ENCODE measurements at places on chromosomes 11 and 22. TPM values are rescaled to one million over a fixed set of nuclear protein-coding genes. Genes with fewer than 3 reads are reported as not detected.

ZDHHC8 gene
- total RNA-seq: 14.9 TPM

DNA sequence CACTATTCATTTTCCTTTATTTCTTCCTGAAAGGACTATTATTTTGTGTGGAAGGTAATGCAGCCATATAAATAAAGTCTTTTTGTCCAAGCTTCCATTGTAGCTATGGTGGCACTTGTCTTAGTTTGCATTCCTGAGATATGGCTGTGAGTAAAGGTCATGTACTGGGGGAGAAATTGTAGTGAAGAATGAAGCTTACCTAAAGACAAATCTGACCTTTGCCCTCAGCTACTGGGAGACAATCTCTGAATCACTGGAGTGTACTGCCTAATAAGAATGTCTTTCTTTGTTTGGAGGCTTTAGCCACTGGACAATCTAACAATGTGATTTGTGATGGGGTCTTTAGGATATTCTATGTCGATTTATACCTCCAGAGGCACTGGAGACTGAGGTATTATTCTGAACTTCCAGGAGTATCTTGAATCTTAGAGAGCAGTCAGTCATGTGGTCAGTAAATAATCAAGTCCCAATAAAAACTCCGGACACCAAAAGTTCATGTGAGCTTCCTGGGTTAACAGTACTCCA is 39.7 kb upstream of the OR5AK2 start:
- H3K27me3 ChIP-seq: no peaks in the 10 kb centered on the region
- no peaks in the 10 kb centered on the region for H3K36me3 ChIP-seq
- no peaks in the 10 kb centered on the region for H3K4me1 ChIP-seq

DNA sequence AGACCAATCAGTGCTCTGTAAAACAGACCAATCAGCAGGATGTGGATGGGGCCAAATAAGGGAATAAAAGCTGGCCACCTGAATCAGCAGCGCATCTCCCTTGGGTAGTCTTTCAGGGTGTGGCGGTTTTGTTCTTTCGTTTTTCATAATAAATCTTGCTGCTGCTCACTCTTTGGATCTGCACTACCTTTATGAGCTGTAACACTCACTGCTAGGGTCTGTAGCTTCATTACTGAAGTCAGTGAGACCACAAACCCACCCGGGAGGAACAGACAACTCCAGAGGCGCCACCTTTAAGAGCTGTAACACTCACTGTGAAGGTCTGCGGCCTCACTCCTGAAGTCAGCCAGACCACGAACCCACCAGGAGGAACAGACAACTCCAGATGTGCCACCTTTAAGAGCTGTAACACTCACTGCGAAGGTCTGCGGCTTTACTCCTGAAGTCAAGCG is 175.5 kb upstream of the PDGFD start:
- H3K27me3 ChIP-seq: no peaks in the 10 kb centered on the region
- H3K4me3 ChIP-seq: no peak overlapping the region
- H3K4me1 ChIP-seq: no peaks in the 10 kb centered on the region
- H3K36me3 ChIP-seq: no peaks in the 10 kb centered on the region
- no peak overlapping the region for H3K27ac ChIP-seq
- no peak for DNase-seq

GRCh38 chr11:128040603-128041002 is 546.8 kb downstream of the ETS1 start:
- no peaks in the 10 kb centered on the region for H3K36me3 ChIP-seq
- H3K27me3 ChIP-seq: no peaks in the 10 kb centered on the region
- H3K27ac ChIP-seq: no peak overlapping the region
- no peak overlapping the region for H3K4me3 ChIP-seq
- no peak for DNase-seq

DEFB131B gene
- not detected for total RNA-seq

DNA sequence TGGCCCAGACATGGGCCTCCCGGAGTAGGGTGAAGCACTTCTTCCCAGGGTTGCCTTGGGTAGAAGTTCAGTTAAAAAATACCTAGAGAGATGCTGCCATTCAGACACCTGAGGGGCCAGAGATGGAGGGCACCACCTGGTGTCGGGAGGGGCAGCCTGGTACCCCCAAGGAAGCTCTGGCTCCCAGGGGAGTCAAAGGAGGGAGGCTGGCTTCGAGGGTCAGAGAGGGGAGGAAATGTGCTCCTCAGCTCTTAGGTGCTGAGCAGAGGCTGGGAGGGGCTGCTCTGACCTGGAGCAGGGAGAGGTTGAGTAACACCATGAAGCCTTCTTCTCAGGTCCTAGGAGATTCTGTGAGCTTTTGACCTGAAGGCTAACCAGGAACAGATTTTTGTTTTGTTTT is 1.1 kb downstream of the USP35 start:
- no peak for DNase-seq
- H3K27ac ChIP-seq: peak overlapping the region; percentile 87
- H3K36me3 ChIP-seq: no peaks in the 10 kb centered on the region
- H3K4me1 ChIP-seq: peaks cover 49% of the 10 kb centered on the region

DNA sequence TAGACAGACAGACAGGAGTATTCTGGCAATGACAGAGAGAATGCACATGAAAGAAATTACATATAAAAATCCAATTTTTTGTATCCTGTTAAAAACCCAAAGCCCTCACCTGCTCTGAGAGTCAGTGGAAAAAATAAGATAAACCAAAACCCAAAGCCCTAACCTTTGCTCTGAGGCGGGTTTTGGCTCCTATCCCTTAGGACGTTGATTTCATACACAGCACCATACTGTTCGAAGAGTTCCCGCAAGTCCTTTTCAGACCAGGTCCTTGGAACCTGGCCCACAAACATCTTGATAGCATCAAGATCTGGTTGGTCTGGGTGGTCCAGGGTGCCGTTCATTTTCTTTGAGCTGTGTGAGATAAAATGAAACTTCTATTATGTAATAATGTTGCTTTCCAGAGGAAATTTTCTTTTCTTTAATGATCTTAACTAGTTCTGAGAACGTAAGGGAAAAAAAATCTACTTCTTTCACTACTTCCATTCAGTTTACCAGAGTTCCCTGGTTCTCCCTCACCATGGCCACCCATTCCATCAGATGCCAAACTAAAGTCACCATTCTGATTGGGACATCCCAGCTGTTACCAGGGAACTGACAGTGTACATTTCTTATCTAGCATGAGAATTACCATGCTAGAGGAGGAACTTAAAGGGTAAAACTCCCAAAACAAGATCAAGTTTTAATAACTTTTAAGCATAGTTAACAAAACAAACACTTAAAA is 39.9 kb upstream of the RAPSN start:
- H3K27me3 ChIP-seq: no peaks in the 10 kb centered on the region
- peak overlapping the region; percentile 62 for H3K27ac ChIP-seq
- no peak overlapping the region for H3K4me3 ChIP-seq
- no peak for DNase-seq

DNA sequence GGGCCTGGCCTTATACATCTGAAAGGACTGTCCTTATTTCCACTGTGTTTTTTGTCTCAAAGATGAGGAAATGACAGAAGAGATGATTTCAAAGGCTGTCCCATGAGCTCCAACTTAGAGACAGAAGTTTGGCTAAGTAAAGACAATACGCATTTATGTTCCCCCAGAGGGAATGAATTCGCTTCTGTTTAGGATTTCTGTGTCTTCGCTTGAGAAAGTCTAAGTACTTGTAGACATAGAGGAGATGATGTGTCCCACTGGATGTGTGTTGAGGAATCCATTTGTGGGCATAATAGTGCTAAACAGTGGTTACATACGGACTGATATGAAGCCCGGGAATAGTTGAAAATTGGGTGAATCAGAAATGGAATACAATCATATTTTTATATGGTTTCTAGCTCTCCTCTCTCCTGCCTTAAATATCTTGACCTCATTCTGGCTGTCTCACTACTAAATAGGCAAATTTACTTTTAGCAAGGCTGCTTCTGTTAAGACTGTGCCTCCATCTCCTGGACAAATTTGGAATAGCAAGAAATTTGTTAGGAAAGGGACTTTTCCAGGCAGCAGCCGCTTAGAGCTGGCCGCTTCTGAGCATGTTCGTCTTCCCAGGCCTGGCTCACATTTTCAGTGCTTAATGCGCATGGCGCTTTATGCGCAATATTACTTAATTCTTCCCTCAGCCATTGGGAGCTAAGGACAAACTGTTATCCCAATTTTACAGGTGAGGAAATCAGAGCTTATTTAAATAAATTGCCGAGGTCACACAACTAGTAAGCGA is 1.9 kb upstream of the PEX26 start:
- DNase-seq: peak; percentile 65
- peak overlapping the region; percentile 92 for H3K27ac ChIP-seq
- peaks cover 31% of the 10 kb centered on the region for H3K4me1 ChIP-seq
- H3K36me3 ChIP-seq: peaks cover 16% of the 10 kb centered on the region

OR8D4 gene
- total RNA-seq: not detected

DNA sequence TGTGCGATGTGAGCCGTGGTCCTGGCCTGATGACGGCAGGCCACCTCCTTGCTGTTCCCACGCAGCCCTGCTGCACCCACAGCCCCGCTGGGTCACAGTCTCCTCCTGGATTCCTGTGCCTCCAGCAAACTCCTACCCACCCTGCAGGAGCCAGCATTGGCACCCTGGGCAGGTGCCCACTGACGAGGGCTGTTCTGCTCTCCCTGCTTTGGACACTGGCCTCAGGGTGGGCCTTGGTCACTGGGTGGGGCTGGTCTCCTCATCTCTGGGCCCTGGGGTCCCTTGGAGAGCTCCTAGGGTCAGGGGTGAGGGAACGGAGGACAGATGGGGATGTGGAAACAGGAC is 12.7 kb downstream of the TSPAN4 start:
- H3K4me1 ChIP-seq: peaks cover 5% of the 10 kb centered on the region
- H3K4me3 ChIP-seq: no peak overlapping the region
- H3K27ac ChIP-seq: no peak overlapping the region
- DNase-seq: no peak

GRCh38 chr11:109894242-109894641 is 198.9 kb upstream of the ZC3H12C start:
- H3K4me1 ChIP-seq: no peaks in the 10 kb centered on the region
- H3K27me3 ChIP-seq: no peaks in the 10 kb centered on the region
- no peak overlapping the region for H3K27ac ChIP-seq
- no peak for DNase-seq
- no peaks in the 10 kb centered on the region for H3K36me3 ChIP-seq
- H3K4me3 ChIP-seq: no peak overlapping the region

- H3K27ac ChIP-seq: no peak overlapping the region
- H3K36me3 ChIP-seq: no peaks in the 10 kb centered on the region
- no peak for DNase-seq
- H3K4me3 ChIP-seq: no peak overlapping the region
- no peaks in the 10 kb centered on the region for H3K27me3 ChIP-seq
- H3K4me1 ChIP-seq: no peaks in the 10 kb centered on the region
Observed at GRCh38 chr22:22870577-22871404, 16.8 kb upstream of the IGLL5 start.

GRCh38 chr11:92861634-92862033 is 107.8 kb upstream of the MTNR1B start:
- H3K4me3 ChIP-seq: no peak overlapping the region
- no peak for DNase-seq
- H3K27me3 ChIP-seq: no peaks in the 10 kb centered on the region
- no peaks in the 10 kb centered on the region for H3K36me3 ChIP-seq
- no peaks in the 10 kb centered on the region for H3K4me1 ChIP-seq

DNA sequence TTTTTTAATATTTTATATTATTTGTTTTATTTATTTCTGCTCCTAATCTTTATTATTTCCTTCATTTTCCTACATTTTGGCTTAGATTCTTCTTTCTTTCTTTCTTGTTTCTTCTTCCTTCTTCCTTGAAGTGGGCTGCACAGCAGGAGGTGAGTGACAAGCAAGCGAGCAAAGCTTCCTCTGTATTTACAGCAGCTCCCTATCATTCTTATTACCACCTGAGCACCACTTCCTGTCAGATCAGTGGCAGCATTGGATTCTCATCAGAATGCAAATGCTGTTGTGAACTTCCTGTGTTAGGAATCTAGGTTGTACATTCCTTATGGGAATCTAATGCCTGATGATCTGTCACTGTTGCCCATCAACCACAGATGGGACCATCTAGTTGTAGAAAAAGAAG is 784.9 kb upstream of the LUZP2 start:
- H3K27ac ChIP-seq: no peak overlapping the region
- H3K4me3 ChIP-seq: no peak overlapping the region
- no peaks in the 10 kb centered on the region for H3K4me1 ChIP-seq
- H3K36me3 ChIP-seq: no peaks in the 10 kb centered on the region
- no peak for DNase-seq

- peaks cover 13% of the 10 kb centered on the region for H3K4me1 ChIP-seq
- H3K27me3 ChIP-seq: no peaks in the 10 kb centered on the region
- H3K36me3 ChIP-seq: no peaks in the 10 kb centered on the region
- no peak overlapping the region for H3K4me3 ChIP-seq
- no peak overlapping the region for H3K27ac ChIP-seq
Observed at GRCh38 chr22:32564170-32565001, 89.8 kb downstream of the FBXO7 start.

CLDN5 gene
- total RNA-seq: 108 TPM

SERPIND1 gene
- 0.22 TPM for total RNA-seq

DNA sequence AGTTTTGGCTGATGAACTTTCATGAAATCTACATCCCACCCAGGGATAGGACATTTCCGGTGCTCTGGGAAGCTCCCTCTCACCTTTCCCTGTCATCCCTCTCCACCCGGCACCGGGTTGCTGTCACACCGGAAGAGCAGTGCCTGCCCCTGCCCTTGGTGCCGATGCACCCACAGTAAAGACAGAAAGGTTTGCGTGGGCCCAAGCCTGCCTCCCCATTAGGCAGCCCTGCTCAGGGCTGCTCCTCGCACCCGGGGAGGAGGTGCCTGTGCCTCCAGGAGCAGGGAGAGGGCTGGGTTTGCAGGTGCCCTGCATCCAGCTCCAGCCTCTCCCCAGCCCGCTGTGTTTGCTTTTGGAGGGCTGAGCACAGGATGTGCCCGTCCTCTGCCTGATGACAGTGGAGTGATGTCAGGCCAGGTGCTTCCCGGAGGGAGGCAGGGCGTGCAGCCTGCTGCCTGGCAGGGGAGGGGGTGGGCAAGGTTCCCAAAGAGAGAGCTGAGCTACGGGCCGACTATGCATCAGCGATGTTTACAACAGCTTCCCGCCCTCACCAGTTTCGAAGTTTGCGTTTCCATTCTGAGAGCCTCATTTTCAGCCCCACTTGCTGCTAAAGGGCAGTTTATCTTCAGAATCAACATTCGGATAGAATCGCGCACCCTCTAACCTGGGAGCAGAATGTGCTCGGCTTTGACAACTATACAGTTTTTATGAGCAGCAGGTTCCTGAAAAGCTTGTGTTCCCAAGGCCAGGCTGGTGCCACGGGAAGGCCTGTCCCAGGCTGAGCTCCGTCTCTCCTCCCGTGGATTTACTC is 83.2 kb upstream of the CLDN5 start:
- no peaks in the 10 kb centered on the region for H3K36me3 ChIP-seq
- DNase-seq: peak; percentile 56
- H3K4me1 ChIP-seq: peaks cover 15% of the 10 kb centered on the region
- H3K27ac ChIP-seq: peak overlapping the region; percentile 68
- no peak overlapping the region for H3K4me3 ChIP-seq
- H3K27me3 ChIP-seq: no peaks in the 10 kb centered on the region

DNA sequence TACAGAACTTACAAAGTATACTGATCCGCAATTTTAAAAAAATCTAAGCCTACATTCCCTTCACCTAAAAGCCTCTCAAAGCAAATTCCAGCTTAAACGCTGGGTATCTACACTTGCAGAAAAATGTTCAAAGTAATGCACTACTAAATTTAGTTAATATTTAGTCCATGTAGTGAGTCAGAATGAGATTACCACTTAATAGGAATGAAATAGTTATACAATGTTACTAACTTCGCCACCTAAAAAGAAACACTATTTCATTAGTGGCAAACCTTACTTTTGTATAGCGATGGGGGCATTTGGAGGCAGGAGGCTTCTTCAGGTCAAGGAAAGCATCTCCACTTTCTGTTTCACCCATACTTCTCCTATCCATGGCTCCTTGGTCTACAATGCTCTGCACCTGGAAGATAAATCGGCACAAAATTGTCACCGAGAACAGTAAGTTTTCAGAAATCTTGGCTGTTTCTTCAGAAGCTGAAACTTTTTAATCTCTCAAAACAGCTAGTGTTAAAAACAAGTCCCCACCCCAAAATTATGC is 1.2 kb downstream of the EIF4ENIF1 start:
- H3K36me3 ChIP-seq: no peaks in the 10 kb centered on the region
- no peak for DNase-seq
- H3K4me1 ChIP-seq: peaks cover 24% of the 10 kb centered on the region
- no peaks in the 10 kb centered on the region for H3K27me3 ChIP-seq
